NCI-H226 (cell line): ENCODE measurements at places on chromosomes 5 and 9.

DNA sequence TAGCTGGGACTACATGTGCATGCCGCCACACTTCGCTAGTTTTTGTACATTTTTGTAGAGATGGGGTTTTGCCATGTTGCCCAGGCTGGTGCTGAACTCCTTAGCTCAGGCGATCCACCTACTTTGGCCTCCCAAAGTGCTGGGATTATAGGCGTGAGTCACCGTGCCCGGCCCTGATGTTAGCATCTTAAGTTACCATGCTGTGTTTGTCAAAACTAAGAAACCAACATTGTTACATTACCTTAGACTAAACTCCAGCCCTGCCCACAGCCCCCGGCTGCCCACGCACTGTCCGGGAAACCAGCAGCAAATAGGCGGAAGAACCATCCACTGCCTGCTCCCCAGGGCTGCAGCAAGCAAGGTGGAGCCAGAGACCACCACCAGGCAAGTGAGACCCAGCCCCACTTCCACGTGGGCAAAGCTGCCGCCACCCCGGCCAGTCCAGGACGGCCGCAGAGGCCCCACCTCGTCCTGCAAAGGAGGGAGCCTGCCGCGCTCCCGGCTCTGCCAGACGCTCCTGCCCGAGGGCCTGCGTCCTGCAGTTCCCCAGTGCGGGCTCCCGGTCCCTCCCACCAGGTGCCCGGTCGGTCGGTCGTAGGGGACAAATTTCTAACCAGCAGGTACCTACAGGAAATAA lies 35.7 kb upstream of the TXN start:
- DNase-seq: no peak

- no peak for DNase-seq
These were observed 297.8 kb downstream of the FBXL17 start for GRCh38 chr5:108084105-108084504.

GRCh38 chr5:113122053-113122452 lies 145.5 kb downstream of the DCP2 start:
- DNase-seq: peak; percentile 71

- DNase-seq: no peak
These were observed 169.2 kb downstream of the HSPA4 start for GRCh38 chr5:133220851-133221674.

GRCh38 chr9:13267743-13268142 lies 11.7 kb downstream of the MPDZ start:
- peak; percentile 93 for DNase-seq

GRCh38 chr5:146862641-146863040 lies 15.9 kb downstream of the PPP2R2B start:
- no peak for DNase-seq
